Stimulated activated CD4-positive, alpha-beta T cell treated with anti-CD3 and anti-CD28 coated beads, Interleukin-1b, Interleukin-23, amount 100 ng/mL, for 1 hour (primary cell): ENCODE measurements at places on chromosomes 2 and 18.

GRCh38 chr2:38093527-38094165 is 17.7 kb upstream of the CYP1B1 start:
- DNase-seq = no peak

GRCh38 chr2:14684516-14684915 is 52.0 kb downstream of the LRATD1 start:
- DNase-seq = no peak

GRCh38 chr2:66561645-66562303 is 126.8 kb downstream of the MEIS1 start:
- DNase-seq = no peak

DNA sequence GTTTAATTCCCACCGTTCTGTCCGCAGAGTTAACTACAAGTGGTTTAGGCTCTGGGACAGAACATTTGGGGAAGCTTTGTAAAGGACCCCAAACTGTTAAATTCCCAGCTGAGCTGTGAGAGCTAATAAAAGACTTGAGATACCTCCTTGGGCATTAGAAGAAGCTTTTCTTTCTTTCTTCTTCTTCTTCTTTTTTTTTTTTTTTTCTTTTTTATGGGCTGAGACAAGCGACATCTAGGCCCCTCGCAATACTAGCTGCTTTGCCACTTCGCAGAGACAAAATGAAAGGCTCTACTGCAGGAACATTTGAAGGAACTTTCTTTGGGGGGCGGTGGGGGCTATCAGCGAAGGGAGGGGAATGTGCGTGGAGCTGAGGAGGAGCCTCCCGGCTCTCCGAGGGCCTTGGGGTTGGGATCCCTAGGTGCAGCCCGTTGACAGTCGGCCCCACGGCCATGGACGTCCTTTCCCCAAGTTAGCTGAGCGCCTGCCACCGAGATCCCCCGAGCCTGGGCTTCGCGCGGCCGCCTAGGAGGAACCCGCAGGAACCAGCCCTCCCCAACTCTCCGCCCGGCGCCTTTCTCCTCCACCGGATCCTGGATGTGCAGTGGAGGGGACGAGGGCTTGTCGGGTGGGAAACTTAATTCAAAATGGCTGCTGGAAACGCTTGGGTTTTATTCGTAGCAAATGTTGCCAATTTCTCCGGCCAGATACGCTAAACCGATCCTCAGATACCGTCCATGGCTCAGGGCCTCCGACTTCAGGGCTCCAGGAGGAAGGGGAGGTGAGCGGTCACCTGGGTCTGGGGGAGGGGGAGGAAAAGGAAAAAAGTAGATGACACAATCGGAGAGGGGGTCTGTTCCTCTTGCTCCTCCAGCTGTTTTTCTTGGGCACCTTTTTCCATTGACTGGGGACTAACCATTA is 4.2 kb downstream of the MEIS1 start:
- no peak for DNase-seq

GRCh38 chr18:72908181-72908580 is 40.4 kb upstream of the NETO1 start:
- no peak for DNase-seq

- no peak for DNase-seq
Measured at GRCh38 chr2:9991829-9992273, 40.4 kb downstream of the GRHL1 start.

GRCh38 chr2:234805836-234806235 is 146.0 kb upstream of the SH3BP4 start:
- DNase-seq = no peak

GRCh38 chr2:242031481-242032019 is 162.0 kb downstream of the RTP5 start:
- DNase-seq = peak; percentile 18

DNA sequence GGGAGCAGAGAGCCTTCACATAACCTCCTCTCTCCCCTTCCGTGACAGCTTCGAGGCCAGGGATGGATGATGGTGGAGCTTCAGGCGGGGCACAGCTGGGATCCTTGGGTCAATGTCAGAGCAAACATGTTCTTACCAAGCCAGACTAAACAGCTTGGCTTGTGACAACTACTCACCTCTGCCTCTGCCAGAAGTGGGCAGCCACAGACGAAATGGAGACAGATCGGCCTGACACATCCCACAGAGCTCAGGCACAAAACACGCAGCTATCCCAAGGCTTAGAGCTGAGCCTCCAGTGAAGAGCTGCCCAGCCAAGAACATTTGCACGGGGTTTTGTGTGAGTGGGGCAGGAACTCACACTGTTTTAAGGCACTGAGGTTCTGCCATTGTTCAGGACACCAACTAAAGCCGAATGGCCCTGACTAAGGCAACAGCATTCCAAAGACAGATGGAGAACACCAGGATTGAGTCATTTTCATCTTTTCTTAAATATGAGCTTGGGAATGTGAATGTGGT is 12.8 kb downstream of the PXDN start:
- no peak for DNase-seq

DNA sequence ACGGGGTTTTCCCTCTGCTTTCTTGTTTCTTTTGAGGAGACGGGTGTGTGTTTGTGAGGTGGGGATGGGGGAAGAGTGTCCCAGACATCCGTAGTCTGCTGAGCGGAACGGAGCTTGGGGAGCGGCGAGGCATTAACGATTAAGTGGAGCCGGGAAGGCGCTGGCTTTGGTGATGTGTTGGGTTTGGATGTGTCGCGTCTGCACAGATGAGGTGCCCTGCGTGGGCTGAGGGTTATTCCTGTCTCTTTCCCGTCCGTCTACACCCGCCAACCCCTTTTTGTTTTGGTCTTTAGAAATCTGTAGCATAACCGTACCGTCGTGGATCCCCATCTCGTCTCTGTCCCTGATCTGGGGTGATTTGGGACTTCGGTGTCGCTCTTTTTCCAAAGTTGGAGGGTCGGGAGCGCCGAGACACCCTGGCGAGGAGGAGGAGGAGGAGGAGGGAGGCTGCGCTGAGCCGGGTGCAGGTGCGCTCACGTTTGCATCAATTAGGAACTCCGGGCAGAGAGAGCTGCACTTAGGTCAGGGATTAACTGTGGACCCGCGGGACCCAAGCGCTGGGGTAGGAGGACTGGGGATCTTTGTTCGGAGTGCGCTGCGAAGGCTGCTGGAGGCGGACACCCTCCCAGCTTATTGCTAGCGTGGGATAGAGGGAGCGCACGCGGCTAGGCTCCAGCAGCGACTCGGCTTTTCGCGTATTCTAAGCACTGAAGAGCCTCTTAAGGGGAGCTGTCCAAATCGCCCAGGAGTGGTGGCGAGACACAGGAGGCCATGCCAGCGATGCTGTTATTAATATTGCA is 720.3 kb downstream of the DPP10 start:
- DNase-seq = no peak

DNA sequence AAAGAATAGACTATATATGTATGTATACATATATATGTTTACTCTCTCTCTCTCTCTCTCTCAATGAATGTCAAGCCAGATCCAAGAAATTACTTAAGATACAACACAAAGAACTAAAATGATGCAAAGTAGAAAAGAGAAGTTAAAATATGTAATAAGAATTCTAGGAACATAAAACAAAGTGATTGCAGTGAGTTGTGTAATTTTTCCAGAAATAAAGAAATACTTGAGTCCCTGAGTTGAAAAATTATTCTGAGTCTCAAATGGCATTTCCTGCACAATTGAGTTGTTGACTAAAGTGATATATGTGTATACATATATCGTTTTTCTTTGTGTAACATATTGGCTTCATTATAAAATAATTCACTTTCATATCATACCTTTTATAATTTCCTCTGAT is 262.4 kb downstream of the INSIG2 start:
- DNase-seq = no peak

DNA sequence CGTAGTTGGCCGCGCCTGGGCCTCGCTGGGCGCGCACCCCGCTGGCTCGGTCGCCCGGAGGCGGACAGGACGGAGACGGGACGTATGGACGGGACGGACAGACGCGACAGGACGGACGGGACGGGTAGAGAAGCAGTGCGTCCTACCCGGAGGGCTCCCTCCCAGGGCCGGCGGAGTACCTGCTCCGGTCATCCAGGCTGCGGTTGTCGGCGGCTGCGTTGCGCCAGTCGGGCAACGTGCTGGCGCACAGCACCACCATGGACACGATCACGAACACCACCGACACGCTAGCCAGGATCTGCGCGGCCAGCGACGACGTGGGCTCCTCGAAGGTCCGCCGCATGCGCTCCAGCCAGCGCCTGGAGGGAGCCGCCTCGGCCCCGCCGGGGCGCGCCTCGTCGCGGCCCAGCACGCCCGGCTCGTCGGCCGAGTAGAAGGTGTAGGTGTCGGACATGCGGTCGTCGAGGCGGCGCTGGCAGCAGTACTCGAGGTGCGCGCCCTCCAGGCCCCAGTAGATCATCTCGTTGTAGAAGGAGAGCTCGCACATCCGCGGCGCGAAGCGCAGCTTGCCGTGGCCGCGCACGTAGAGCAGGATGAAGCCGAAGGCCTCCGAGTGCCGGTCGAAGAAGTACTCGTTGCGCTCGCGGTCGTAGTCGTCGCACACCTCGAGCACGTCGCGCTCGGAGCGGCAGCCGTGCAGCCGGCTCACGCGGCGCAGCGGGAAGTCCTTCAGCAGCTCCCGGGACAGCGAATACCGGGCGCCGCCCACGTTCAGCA is 903 bp downstream of the KCNG3 start:
- DNase-seq = no peak

DNA sequence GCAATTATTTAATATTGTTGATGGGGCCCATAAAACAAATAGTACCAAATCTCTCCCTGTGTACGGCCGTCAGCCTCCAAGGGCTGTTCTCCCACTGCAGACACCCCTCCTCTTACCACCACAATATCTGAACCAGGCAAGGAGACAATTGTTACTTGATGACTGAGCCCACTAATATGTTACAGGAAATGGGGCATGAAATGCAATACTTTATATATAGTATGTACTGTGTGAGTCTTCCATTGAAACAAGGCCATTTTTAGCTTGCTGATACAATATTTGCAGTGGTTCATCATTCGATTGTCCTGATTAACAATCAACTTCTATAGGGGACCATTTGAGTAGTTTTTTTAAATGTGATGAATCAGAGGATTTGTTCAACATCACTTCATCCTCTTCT is 307.3 kb downstream of the GBX2 start:
- DNase-seq = no peak

- no peak for DNase-seq
Measured at GRCh38 chr2:20187331-20187730, 37.6 kb downstream of the SDC1 start.

DNA sequence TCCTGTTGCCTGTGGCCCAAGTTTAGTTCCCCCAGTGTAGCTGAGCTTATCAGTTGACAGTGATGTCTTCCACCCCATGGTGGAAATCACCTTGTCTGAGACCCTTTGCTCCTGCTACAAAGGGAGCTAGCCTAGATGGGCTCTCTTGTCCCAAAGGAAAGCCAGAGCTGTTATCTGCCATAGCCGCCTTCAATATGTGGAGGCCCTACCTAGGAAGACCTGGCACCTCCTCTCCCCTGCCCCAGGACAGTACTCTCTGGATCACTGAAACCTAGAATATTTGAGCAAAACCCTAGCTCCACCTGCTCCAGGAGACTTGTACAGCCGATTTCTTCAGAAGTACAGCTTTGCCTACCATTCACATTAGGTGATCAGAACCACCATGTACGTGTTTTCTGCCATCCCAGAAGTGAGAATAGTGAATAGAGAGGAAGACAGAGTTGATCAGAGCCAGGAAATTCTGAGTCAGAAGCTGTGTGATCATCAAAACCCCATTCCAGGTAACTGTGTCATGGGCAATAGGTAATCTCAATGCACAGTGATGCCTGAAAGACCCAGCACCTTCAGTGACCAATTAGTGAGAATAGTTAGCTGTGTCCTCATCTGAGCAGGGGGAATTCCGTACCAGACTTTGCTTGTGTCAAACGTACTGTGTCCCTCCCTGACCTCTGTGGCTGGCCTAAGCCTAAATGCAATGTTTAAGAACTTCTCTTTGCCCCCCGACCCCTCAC is 138.4 kb upstream of the ALPP start:
- DNase-seq = no peak

DNA sequence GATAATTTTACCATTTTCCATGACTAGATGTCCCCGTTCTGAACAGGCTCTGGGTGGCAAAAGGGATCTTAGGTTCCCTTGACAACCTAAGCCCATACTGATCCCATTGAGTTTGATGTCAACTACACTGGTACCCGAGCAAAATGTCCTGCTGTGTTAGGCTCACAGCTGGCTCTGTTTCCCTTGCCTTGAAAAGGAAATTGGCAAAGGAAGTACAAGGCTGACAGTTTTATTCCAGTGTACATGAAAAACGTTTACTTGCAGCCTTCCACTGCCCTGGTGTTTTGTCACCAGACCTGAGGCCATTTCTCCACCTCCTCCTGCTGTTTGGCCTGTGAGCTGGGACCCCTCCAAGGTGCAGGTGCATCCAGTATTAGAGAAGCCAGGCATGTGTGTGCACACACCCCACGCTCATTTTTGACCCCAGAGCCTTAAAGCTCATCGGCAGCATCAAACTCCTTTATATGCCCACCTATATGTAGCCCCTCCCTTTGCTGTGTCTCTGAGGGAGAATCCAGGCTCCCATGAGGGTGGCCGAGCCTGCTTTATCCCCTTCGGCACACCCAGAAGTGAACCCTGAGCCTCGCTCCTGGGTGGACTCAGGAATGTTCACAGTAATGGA is 171.3 kb downstream of the NDUFA10 start:
- no peak for DNase-seq

GRCh38 chr2:191036363-191036762 is 22.4 kb upstream of the STAT1 start:
- DNase-seq = no peak

DNA sequence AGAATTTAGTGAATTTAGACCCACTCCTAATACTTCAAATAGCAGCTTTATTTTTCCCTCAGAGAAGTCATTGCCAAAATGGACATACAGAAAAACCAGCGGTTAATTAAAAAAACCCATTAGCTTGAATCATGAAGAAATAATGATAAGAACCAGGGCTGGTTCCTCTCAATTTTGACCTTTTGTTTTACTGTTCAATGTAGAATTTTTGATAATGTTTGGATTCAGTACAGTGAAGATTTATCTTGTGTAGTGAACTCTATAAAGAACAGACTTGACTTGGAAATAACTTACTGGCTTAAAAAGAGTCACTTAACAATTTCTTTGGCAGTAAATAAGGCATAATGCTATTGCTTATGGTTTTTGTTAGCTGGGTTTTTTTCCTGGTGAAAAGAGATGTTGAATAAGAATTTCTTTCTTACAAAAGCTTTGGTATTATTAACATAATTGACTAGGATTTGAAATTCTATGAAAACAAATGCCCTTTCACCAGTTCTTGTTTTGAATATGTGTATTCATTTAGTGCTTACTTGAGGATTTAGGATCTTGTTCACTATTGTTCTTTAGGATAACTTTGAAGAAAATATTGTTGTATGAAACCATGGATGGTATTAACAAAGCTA is 73.4 kb upstream of the ITPRID2 start:
- DNase-seq = no peak

GRCh38 chr2:95284886-95285541 is 10.8 kb downstream of the PROM2 start:
- no peak for DNase-seq

GRCh38 chr2:53033411-53033810 is 734.2 kb upstream of the CHAC2 start:
- no peak for DNase-seq

DNA sequence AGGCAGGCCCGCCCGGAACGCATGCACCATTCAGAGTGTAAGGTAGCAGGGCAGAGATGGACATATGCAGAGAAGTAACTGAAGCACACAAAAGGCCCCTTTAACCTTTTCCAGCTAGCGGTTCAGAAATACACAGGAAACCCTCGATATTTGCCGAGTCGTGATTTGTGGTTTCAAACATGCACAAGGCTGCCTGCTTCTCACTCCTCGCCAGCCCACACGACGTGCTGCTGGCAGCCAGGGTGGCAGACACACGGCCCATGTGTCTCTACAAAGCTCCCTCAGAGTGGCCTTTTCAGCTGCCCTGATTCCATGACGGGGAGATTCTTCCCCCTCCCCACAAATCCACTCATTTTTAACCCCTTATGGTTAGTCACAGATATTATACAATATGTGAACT is 23.6 kb downstream of the ZBTB7C start:
- DNase-seq = no peak
